K562 (cell line): ENCODE measurements at places on chromosomes 4 and X.

DNA sequence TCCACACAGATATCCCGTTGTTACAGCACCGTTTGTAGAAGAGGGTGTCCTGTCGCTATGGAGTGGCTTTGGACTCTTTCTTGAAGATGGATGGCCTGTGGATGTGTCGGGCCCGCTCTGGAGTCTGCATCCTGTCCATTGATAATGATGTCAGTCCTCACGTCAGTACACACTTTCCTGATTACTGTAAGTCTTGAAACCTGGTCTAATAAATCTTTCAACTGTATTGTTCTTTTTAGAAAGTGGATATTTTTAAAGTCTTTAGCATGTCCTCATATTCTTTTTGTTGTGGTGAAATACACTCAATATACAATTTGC lies 14.9 kb downstream of the MSANTD1 start:
- no peak for DNase-seq

DNA sequence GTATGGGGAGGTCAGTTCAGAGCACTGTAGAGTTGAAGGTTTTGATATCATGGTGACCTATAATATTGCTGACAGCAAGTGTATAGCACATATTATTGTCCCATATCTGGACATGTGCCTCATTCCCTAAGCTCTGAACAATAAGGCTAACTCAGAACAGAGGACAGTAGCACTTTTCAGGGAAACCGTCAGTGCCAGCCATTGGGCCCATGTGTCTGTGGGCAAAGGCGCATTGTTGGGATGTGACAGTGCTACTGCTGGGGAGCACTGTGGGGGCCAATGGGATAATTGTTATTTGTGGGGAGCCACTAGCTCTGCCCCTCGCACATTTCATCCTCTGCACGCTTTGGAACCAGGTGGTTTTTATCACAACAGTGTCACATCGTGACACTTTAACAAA lies 136.2 kb downstream of the ELOVL6 start:
- DNase-seq = no peak

GRCh38 chr4:48578132-48578968 lies 88.3 kb downstream of the ZAR1 start:
- DNase-seq = peak; percentile 57

DNA sequence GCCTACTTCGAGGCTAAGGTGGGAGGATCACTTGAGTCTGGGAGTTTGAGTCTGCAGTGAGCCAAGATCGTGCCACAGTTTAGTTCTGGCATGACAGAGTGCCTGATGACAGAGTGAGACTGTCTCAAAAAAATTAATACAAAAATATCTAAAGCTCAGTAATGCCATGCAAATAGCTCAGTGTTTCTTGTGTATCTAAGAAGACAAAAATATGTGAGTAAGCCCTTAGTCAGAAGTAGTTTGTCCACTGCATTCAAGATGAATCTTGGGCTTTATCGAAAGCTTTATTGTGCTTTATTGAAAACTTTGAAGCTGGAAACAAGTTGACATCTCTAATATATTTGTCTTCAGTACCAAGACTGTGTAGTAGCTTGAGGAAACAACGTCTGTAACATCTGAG lies 115.9 kb downstream of the GPAT3 start:
- DNase-seq = no peak

- DNase-seq = no peak
These were observed 486.7 kb upstream of the MAGEB2 start for GRCh38 chrX:29728639-29729038.

DNA sequence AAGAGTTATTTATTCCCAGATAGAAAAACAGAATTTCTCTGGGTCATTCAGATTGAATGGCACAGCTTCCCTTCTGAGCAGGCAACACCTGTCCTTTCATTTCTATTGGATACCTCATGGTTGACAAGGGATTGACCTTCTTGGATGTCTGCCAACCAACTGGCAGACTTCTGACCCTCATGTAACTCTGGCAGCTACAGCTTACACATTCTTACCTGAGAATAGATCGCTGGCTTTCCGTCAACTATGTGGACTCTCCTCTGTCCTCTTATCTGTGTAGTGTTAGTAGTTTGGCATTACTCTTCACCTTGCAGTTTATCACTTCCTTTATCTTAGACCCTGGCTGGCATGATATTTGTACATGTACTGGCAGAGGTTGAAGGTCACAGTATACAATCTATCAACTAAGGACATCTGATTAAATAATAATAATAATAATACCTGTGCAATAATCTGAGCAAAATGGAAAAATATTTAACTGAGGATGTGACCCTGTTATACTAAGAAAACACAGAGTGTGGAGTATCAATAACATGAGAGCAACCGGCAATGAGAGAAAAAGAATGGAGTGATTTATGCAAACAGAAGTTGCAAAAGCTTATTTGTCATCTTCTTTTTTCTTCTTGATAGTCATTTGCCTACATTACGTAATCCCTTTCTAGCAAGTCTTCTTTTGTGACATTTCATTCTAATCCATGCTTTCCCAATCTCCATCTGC lies 1118.2 kb downstream of the ARAP2 start:
- no peak for DNase-seq

DNA sequence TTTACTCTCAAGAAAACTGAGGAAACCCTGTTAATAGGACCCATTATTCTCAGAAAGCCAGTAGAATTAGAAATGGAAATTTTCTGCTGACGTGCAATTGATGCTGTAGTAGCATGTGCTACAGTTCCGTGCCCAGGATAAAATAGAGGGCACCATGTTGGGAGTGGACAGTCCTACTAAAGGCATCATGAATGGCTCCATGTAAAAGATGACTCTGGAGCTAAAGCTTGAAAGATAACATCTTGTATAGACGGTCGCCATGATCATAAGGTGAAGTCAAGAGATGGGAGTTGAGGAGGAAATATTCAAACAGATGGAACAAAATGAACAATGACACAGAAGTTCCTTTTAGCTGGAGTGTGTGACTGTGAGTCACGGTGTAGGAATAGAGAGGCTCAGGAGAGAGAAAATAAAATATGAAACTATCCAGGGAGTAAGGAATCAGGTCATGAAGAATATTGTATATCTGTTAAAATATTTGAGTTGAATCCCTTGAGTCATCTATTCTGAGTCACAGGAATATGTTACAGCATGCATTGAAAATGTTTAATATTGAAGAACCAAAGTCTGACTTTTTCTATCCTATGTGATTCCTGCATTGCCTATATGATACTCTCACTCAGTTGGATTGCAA lies 31.8 kb downstream of the ANXA10 start:
- DNase-seq = no peak

- DNase-seq = no peak
These were observed 38.6 kb upstream of the GPR101 start for GRCh38 chrX:137072396-137072795.

- no peak for DNase-seq
These were observed 106.2 kb downstream of the PRRG1 start for GRCh38 chrX:37455381-37455780.

- no peak for DNase-seq
These were observed 51.1 kb downstream of the SEC24D start for GRCh38 chr4:118784776-118785175.

DNA sequence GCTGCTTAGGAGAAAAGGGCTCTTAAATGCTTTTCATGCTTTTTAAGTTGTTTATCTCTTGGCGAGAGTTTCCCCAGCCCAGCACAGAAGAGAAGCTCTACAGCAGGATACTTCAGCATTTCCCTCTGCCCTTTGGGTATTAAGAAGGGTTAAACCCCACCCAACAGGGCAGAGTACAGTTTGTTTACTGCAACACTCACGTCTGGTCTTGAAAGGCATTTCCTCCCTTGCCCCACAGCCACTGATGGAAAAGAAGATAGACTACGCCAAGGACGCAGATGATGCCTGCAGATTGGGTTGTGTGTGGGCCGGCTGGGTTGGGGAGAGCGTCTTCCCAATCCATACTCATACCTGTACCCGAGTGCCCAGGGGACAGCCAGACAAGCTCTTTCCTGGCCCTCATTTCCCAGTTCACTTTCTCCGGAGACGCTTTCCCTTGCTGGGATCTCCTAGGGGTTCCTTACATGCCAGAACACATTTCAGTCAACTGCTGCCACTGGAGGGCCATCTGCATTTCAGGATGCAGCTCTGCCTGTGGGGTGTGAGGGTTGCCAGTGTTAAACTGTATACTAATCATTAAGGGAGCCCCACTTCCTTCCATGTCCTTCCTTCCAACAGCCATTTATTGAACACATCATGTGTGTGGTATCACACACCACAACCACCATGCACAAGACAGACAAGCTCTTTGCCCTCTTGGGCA lies 96.5 kb upstream of the DHX15 start:
- DNase-seq = no peak

DNA sequence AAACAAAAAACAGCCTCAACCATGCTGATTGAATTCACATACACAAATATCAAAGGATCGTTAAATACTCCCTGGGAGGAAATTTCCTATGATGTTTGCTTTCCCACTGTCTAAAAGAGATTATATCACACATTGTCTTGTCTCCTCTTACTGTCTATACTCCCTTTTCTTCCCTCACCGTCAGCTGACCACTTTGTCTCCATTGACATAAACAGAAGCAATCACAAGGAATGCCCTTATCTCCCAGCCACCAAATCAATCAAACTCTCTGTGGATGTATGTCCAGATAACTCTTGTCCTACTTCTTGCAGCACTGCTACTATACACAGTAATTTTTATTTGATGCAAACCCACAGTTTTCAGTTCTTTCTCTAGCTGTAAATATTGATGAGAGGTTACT lies 12.2 kb upstream of the NUDT9 start:
- DNase-seq = no peak

DNA sequence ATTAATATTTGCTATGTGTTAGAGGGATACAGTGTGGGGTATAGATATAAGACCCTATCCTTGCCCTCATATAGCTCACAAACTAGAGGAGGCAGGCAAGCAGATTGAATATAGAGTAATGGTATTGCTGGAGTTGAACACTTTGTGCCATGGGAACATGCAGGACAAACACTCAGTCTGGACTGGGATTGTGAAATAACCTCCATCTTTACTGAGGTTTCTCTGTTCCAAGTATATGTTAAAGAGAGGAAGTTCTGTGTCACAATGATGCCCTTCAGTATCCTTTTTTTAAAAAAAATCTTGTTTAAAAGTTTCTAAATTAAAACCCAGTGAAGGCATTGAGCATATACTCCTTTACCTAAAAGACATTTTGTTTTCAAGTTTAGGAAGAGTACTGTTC lies 8.7 kb downstream of the FABP2 start:
- DNase-seq = no peak

GRCh38 chr4:84965553-84966381 lies 723 bp downstream of the WDFY3 start:
- DNase-seq = peak; percentile 57

DNA sequence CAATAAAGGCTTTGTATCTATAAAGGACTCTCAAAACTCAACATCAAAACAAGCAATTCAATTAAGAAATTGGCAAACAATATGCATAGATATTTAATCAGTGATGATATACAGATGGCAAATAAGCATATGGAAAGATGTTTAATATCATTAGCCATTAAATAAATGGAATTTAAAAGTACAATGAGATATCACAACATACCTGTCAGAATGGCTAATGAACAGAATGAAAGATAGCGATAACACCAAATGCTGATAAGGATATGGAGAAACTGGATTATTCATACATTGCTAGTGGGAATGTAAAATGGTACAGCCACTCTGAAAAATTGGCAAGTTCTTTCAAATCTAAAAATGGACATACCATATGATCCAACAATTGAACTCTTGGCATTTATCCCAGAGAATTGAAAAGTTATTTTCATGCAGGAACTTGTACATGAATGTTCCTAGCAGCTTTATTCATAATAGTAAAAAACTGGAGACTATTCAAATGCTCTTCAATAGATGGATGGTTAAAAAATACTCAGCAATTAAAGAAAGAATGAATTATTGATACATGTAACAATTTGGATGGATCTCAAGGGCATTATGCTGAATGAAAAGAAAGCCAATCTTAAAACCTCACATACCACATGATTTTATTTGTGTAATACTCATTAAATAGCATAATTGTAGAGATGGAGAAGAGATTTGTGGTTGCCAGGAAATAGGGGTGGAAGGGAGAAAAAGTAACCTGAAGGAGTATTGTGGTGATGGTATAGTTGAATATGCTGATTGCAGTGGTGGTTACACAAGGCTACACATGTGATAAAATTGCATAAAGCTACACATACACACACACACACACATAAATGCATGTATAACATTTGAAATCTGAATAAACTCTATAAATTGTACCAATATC lies 45.9 kb upstream of the ALG13 start:
- no peak for DNase-seq

DNA sequence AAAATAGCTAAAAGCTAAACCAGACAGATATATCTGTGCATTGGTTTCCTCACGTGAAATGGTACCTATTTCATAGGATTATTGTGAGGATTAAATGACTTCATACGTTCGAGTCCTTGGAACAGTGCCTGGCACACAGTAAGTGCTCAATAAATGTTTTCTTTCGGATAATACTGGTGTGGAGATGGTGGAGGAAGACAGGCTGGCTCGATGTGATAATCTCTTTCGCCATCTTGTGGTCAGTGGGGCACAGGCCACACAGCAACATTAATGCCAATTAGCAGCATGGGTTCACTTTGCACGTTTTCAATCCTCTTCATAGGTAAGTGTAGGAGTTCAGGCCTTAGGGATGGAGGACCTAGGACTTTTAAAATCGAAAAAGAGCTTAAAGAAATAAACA lies 9.3 kb downstream of the PAGE4 start:
- DNase-seq = peak; percentile 9

DNA sequence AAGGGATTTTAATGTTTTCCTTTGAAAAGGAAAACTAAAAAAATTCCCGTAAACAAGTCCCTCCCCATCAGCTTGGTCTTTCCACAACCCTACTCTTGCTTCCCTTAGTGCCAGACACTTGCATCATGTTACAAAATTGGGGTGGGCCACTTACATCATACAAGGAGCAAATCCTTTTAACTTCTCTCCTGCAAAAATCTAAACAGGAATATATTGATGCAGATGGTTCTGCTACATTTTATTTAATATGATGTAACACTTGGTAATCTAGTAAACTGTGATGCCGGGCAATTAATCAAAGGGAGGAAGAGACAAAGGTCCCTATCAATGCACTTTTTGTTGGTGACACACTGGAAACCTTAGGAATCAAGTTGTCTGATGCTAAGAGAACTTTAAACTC lies 125.3 kb downstream of the UBE2K start:
- no peak for DNase-seq

DNA sequence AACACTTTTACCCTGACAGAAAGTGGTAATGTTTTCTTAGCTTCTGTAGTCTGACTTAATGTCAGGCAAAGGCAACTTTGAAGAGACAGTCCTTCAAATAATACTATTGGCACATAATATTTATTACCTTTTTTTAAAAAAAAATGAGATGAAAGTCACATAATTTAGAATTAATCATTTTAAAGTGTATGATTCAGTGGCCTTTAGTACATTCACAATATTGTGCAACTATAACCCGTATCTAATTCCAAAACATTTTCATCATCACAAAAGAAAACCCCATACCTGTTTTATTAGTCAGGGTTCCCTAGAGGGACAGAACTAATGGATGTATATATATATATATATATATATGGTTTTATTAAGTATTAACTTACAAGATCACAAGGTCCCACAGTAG lies 94.8 kb upstream of the TEX13A start:
- no peak for DNase-seq

GRCh38 chrX:130162094-130162735 lies 3.4 kb downstream of the AIFM1 start:
- no peak for DNase-seq

GRCh38 chr4:105679186-105679585 lies 29.3 kb downstream of the INTS12 start:
- no peak for DNase-seq

- no peak for DNase-seq
These were observed 26.8 kb upstream of the ATXN3L start for GRCh38 chrX:13346646-13347045.

- no peak for DNase-seq
These were observed 18.6 kb downstream of the STK32B start for GRCh38 chr4:5069901-5070300.
